ENCODE measurements at places on chromosomes 7 and 10.

DNA sequence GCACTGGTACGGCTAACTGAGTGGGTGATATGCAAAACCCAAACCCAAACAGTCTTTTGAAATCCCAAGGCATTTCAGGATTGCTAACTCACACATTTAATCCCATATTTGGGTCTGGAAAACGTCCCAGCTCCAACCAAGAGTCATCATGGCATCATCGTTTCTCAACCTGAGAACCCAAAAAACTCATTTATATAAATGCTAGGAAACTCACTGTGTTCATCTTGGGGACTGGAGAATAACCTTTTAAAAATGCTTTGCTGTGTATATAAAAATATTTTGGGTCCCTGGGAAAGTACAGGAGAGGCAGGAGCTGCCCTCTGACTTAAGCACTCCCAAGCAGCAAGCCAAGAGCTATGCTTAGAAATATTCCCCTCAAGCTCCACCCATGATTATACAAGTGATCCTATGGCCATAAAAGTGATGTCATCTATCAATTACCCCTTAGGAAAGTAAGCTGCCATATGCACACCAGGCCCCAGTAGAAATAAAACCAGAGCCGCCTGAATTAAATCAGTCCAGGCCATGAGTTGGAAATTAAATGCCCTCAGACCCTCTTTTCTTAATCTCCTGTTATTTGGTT, 352.1 kb downstream of the FRMD4A start:
- DNase-seq: no peak

DNA sequence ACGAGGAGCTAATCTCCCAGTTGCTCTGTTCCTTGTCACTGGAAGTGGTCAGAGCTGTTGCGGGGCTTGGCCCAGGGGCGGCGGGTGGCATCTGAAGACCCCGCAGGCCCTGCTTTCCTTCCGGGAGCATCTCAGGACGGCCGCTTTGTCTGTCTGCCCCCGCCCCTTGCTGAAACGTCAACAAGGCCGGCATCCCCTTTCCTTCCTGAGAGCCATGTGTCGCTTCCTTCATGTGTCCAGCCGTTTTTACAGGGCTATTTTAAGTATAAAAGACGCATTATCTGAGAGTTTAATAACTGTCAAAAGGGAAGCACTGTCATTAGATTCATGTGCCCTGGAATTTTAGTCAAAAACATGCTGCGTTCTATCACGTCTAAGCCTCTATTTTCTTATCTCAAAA, 110.4 kb downstream of the CUX1 start:
- no peak for DNase-seq

- no peak for DNase-seq
Observed at GRCh38 chr10:17805330-17805729, 3.8 kb upstream of the MRC1 start.

- no peak for DNase-seq
Observed at GRCh38 chr7:130910949-130911944, 177.2 kb upstream of the KLF14 start.

DNA sequence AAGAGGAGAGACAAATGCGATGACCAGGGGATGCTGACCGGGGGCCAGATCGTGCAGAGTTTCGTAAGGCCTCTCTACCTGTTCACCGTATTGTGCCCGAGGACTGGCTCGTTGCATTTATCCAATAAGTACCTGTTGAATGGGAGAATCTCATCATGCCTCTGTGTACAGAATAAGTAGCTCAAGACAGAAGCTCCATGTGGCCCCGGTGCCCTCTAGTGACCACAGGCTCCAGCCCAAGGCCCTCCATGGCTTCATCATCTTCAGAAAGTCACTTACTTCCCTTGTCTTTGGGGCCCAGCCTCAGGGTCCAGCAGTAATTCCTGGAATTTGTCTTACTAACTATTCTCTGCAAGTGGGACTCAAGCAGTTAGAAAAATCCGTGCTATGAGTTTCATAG, 151.0 kb downstream of the CHN2 start:
- DNase-seq: no peak

- DNase-seq: no peak
Observed at GRCh38 chr7:30140456-30140855, 5.7 kb downstream of the MTURN start.

- no peak for DNase-seq
Observed at GRCh38 chr7:33716581-33717477, 188.5 kb upstream of the BMPER start.

GRCh38 chr7:150801946-150802771, 1.6 kb downstream of the TMEM176A start:
- DNase-seq: no peak

- DNase-seq: no peak
Observed at GRCh38 chr7:27647046-27647445, 15.6 kb downstream of the HIBADH start.

- no peak for DNase-seq
Observed at GRCh38 chr7:38927751-38928150, 18.8 kb upstream of the VPS41 start.

DNA sequence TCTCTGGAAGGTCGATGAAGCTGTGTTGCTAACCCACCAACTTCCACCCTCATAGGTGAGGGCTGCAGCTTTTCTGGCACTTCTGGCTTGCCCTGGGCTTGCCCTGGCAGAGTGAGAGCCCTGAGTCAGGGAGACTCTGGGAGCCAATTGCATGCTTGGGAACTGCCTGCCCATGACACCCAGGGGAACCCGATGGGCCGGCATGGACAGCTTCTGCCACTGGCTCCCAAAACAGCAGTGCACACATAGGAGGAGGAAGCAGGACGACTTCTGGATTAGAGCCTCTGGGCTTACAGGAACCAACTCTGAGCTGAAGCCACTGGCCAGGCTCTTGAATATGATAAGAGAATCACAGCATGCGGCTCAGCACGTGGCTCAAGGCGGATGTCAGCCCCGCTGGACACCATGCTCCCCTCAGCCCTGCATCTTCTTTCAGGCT, 135.2 kb upstream of the UNC5B start:
- DNase-seq: no peak

DNA sequence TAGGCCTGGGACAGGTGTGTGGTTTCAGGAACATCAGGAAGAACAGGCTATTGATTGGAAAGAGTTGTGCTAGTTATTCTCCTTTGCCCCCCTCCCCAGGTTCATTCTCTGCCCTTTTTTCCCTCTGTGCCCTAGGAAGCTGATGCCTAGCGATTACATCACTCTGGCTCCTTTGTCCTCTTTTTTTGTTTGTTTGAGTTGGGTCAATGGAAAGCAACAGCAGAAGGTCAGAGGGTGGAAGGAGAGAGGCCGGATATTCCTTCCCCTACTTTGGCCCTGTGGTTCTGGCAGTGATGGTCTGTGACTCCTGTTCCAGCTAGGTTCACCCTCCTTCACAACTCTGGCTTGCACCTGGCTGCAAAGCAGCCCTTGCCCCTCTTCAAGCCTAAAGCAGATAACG, 18.9 kb downstream of the LOXL4 start:
- DNase-seq: no peak

DNA sequence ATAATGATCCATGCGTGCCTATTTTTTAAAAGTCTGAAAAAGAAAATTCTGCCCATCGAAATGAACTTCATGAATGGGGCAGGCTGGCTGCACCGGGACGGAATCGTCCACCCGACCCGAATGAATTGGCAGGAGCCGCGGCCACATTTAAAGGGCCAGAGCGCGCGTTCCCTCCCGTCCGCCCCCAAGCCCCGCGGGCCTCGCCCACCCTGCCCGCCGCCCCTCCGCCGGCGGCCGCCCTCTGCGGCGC, 319 bp upstream of the GATA3 start:
- DNase-seq: no peak

DNA sequence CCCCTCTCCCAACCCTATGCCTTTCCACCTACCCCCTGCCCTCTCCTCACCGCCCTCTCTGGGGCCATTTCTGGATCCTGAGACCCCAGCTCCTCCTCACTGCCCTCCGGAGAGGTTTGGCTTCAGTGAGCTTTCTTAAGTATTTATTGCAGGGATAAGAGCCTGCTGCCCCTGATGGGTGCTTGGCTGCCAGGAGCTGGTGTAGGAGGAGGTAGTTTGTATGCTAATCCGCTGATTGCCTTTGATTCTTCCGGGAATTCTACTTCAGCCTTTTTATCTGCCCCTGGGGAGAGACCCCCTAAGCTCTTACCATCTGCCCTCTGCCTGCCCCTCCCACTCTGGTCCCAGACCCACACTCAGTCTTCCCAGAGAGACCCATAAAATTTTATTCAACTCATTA, 263.5 kb upstream of the PODXL start:
- DNase-seq: no peak

GRCh38 chr7:143049362-143049761, 2.8 kb upstream of the OR6V1 start:
- DNase-seq: no peak

DNA sequence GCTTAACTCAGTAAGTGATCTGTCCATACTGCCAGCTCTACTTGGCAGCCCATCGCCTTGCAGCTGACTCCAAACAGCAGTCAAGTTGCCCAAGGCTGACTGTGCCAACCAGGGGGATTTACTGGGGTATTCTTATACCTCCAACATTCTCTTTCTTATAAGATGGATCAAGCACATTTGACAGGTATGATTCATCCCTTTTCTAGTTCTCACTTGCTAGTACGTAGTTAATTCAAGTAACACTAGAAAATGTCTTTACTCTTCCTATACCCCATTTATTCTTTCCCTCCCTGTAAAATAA, 77.0 kb downstream of the SLC25A13 start:
- DNase-seq: no peak

DNA sequence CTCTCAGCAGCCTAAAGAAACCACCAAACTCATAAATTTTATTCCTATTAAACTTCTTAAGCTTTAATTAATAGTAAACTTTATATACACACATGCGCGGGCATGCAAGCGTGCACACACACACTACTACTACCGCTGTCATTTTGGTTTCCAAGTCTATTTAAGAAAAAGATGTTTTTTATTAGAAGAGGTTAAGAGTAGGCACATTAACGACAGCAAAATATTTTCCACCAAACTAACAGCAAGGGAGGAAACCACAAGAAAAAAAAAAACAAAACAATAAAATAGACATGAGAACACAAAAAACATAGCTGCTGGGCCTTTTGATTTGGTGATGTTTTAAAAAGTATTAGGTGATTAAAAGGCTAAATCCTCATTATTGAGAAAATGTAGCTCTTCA, 28.6 kb downstream of the RTKN2 start:
- DNase-seq: no peak

GRCh38 chr7:31121601-31122000, 69.5 kb downstream of the ADCYAP1R1 start:
- no peak for DNase-seq

- DNase-seq: no peak
Observed at GRCh38 chr7:138979226-138979979, 1.8 kb downstream of the KIAA1549 start.

- DNase-seq: no peak
Observed at GRCh38 chr7:33459340-33459751, 330.0 kb downstream of the BBS9 start.

DNA sequence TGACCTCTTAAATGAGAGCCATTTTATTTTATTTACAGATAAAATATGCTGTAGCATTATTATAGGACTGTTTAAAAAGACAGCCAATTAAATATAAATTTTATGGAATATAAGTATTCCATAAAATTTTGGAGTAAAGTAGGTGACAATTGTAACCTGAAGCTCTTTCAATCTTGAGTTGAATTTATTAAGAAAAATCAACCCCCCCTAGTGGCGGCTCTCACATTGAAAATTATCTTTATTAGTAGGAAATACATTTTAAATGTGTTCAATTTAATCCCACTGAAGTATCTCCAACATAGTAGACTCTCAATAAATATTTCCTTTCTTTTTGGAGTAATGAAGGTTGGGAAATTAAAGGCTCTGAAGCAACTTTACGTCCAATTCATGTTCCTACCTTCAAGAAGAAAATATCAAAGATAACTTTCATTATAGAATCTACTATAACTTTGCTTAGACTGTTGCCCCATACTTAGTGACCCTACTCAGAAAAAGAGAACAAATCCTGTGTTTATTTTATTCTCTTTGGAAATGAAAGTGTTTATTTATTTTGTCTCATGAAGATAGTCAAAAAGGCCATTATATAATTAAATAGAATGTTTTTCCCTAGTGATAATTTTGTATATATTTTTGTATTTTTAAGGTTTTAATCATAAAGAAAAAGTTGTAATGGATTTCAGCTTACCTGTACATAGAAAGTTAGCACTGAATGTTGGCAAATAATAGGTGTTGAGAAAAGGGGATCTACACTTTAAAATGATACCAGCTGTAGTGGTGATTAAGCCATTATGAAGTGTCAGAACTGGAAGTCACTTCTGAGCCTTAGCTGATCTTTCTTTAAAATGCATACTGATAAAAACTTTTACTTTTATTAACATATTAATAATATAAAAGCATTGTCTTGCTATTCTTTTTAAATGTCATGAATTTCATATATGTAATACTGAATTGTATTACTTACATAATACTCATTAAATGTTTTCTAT, 3.3 kb downstream of the AHR start:
- DNase-seq: no peak

DNA sequence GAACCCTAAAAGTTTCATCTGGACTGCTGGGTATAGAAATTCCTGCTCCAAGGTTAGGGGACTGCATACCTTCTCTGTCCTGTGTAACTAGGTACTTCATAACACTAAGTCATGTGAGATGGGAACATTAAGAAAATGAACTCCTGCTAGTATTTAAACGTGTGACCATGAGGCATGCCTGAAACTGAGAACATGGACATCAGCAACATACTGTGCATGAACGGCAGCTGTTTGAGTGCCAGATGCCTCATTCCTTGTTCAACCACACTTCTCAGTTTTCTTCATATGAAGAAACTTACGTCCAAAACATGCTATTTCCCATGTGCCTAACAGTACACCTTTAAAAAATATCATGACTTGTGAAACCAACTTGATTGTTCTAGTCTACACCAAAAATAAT, 88.5 kb downstream of the CREM start:
- no peak for DNase-seq

- no peak for DNase-seq
Observed at GRCh38 chr10:58734116-58734515, 221.4 kb downstream of the BICC1 start.

GRCh38 chr7:30562498-30562897, 32.2 kb upstream of the GARS1 start:
- DNase-seq: no peak

DNA sequence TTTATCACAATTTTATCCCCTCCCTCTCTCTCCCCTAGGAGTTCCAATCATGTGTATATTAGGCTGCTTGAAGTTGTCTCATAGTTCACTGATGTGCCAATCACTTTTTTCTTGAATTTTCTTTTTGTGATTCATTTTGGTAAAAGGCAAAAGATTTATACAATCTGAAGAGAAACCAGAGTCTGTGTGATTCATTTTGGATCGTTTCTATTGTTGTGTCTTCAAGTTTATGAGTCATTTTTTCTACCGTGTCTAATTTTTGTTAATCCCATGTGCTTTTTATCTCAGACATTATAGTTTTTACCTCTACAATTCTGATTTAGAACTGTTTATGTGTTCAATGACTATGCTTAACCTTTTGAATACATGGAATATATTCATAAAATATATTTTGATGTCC, 483.9 kb upstream of the AUTS2 start:
- DNase-seq: no peak

DNA sequence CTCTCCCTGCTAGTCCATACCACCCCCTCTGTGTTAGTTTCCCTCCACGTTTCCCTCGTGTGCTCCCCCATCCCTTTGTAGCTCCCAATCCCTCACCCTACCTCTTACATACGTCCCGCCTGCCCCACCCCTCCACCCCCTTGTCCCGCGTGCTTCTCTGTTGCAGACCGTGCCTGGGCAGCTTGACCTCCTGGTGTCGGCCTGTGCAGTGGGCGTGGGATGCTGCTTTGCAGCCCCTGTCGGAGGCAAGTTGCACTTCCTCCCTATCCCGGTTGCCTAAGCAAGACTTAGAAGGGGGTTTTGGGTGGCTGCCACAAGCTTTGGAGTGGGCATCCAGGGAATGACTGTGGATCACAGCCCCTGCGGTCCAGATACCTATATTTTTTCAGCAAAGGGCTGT, 7.7 kb downstream of the CLCN1 start:
- no peak for DNase-seq

Measured in stimulated activated naive CD4-positive, alpha-beta T cell (primary cell).